ENCODE measurements at places on chromosomes 7 and 10.

- no peak for DNase-seq
These were observed 112.8 kb upstream of the LANCL2 start for GRCh38 chr7:55252386-55252785.

- no peak for DNase-seq
These were observed 151.3 kb upstream of the ADO start for GRCh38 chr10:62653254-62653653.

DNA sequence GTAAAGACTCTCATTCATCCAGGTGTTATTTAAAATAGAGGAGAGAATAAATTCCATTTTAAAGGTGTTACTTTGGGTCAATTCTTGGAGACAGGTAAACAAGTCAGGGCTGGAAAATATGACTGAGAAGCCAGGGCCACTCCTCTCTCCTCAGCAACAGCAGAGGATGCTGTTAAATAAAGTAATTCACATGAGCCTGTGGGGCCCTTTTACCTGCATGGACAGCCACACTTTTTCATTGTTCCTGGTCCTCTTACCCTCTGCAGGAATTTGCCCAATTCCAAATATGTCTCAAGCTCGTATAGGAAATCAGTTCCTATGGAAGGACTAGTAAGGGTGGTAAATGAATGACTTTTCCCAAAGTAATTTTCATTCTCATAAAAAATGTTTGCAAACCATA lies 420.1 kb upstream of the KLF6 start:
- DNase-seq = no peak

DNA sequence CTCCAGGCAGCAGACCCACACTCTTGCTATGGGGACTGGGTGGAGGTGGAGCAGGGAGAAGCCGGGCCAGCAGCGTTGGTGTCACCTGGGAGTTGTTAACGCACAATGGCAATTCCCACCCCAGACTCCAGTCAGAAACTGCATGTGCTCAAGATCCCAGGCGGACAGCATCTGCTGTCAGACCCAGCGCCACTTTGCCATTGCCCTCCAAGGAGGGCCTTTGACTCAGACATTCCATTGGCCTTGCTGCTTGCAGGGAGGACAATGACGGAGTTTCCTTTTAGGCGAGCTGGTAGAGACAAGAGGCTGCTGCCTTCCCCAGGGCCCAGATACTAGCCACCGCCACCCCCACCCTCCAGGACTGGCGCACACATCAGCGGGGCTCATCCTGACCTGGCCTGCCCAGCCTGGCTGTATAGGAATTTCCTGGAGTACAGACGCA lies 34.5 kb downstream of the ZNF775 start:
- DNase-seq = no peak

DNA sequence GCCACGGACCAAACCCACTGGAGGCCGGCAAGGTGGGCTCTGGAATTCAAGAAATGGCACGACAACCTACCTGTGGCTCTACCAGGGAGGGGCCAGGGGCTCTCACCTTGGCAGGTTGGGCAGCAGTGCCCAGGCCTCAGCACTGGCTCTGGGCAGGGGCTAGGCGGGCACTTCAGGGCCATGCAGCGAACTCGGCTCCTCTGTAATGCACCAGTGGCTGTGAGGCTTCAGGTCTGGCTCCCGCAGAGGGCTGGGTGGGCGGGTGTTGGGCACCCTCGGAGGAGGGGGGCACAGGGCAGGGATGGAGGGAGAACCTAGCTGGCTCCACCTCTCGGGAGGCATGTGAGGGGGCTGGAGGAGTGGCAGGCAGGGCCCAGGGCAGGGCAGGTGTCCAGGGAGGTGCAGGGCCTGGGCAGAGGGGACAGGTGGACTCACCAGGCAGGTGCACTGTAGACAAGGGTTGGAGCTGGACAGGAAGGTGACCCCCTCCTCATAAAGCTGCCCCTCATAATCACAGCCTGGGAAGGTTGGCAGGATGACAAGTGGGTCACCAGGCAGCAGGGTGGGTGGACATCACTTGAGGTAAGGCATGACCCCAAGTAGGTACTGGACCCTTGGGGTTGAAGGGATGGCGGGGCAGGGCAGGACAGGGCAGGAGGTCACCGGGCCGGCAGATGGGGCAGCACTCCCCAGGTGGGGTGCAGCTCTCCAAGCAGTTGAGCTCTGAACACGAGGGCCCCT lies 6.7 kb downstream of the KCP start:
- DNase-seq = no peak

GRCh38 chr7:107043921-107044346 lies 571 bp upstream of the PRKAR2B start:
- no peak for DNase-seq

- no peak for DNase-seq
These were observed 618.3 kb downstream of the LRMDA start for GRCh38 chr10:76049581-76050290.

GRCh38 chr7:11330717-11331116 lies 357.0 kb downstream of the PHF14 start:
- no peak for DNase-seq

DNA sequence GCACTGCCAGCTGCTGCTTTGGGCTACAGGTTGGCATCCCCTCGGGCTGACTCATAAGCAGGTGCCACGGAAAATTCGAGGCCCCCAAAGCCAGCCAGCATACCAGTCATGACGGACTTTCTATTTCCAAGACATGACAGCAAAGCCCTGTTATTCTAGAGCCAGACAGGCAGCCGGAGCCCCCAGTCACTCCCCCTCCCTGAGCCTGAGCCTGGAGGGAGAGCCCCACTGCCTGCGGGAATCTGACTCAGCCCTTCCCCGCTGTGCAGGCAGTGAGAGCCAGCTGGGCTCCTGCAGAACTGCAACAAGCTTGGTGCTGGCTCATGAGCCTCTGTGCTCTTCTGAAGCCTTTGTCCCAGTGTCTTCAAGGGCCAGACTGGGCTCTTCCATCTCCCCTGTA lies 15.8 kb downstream of the BTBD16 start:
- no peak for DNase-seq

- DNase-seq = peak; percentile 62
These were observed 39.1 kb downstream of the VOPP1 start for GRCh38 chr7:55533050-55533728.

DNA sequence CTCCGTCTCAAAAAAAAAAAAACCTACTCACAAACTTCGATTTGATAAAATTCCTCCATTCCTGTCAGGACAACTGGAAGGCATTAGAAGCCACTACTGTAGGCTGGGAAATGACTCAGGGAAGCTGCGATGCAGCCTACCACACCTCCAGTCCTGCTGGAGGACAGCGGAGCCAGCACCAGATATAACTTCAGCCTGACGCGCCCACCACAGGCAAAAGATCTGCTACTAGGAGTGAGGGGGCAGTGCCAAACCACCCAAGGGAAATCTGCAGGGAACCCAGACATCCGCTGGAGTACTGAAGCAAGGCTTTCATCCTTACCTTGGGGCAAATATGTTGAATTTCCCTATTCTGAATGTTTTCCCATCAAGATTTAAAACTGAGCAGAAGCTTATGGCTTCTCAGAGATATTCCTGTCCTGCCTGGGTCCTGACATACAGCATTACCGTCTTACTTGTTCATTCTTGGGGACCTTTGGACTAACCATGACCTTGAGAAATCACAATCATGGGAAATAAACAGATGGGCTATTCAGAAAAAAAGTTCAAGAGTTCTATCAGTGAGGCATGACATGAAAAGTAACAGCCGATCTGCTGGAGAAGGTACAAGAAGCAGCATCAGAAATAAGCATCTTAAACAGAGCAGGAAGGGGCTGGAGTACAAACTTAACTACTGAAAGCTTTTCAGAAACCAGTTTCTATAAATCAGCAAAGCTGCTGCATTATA lies 20.4 kb downstream of the BCCIP start:
- no peak for DNase-seq

DNA sequence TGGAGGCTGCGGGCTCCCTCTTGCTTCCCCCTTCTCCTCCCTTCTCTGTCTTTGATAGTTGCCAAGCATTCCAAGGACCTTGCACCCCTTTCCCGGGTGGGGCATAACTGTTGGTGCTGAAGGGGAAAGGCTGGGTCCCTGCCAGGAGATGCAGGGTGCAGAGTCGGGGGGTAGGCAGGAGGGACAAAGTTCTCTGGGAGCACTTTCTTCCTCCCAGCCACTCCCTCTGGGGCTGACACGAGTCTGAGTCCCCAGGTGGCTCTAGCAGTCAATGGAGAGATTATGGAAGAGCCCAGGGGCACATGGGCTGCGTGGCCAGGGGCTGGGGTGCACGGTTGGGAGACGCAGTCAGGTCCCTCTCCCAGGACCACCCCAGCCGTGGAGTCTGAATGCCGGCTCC lies 2.1 kb downstream of the CLDN15 start:
- DNase-seq = no peak

GRCh38 chr7:38704041-38704547 lies 72.9 kb upstream of the AMPH start:
- DNase-seq = no peak

GRCh38 chr10:91944880-91945630 lies 21.5 kb downstream of the BTAF1 start:
- no peak for DNase-seq
